ENCODE measurements at places on chromosomes 6 and 20. TPM values are rescaled to one million over a fixed set of nuclear protein-coding genes. Genes with fewer than 3 reads are reported as not detected.

Gene DOK5
- polyA plus RNA-seq = 15.2 TPM

Gene EEF1A2
- 450 TPM for polyA plus RNA-seq

Gene GGTLC1
- not detected for polyA plus RNA-seq

Gene KIF25
- not detected for polyA plus RNA-seq

Gene RIPK1
- polyA plus RNA-seq = 13.3 TPM

Gene RNF144B
- polyA plus RNA-seq = 11.9 TPM

Gene TCP11
- 0.13 TPM for polyA plus RNA-seq

Gene CTCFL
- 0.32 TPM for polyA plus RNA-seq

Gene GJA1
- polyA plus RNA-seq = 50.7 TPM

All from muscle of arm (tissue), 14 donors.